ENCODE measurements at places on chromosomes 7 and 10.
A peak's percentile ranks its signal among the peaks of the same experiment; 100 is the strongest.

GRCh38 chr7:100879685-100880261 is 4.9 kb downstream of the SRRT start:
- no peak for DNase-seq

- DNase-seq, result peak; percentile 55
Measured at GRCh38 chr10:62186999-62187675, 81.5 kb downstream of the RTKN2 start.

DNA sequence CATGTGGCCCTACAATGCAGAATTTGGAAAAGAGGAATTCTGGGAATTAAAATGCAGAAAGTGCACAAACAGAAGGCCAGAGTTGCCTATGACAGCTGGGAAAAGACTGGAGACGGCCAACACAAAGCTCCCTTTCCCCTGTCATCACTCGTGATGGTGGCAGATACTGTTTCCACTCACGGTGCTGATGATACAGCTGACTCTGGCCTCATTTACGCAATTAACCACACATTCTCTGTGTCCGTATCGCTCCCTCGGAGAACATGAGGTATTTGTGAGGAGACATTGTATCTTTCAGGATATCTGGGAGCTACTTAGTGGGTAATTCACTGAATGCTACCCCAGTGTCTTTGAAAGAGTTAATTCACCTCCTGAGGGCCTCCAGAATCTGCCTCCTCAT is 172.8 kb downstream of the TAX1BP1 start:
- no peak for DNase-seq

DNA sequence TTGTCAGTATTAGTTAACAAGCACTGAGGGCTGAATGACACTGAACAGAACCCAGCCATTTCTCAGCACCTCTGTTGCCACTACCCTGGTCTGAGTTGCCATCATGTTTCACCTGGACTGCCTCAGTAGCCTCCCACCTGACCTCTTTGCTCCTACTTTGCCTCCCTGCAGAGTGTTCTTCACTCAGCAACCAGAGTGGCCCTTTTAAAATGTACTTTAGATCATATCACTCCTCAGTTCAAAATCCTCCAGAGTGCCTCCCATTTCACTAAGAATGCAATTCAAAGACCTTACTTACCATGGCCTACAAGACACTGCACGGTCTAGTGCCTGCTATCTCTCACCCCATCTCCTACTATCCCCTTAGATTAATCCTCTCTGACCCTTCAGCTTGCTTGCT is 214.5 kb downstream of the AUTS2 start:
- peak; percentile 16 for DNase-seq

DNA sequence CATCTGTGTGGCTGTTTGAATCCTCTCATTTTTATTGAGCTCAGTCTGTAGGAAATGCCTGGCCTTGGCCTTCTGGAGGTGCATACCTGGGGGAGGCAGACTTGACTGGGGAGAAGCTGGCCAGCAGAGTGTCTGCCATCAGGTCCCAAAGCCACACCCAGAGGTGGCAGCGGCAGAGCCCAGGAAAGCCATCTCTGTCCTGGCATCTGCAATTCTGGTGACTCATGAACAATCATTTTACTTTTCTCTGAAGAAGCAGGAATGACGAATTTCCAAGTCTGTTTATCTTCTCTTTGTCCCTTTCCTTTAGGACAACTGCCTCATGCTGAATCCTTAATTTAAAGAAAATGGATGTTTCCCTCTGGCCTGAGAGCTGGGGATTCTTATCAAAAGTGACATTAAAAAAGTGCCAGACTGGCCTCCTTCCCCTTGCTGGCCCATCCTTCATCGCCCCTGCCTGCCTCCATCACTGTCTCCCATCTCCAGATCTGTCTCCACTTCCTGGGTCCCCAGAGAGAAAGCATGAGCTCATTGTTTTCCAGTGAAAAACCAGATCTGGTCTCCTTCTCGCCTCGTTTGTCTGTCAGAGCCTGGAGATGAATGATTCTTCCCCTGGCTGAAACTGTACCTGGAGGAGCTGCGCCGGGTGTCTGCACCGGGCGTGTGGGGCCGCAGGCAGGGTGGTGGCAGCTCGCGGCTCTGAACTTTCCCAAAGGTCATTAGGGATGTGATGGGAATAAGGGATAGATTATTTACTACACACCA is 124.5 kb downstream of the TMEM178B start:
- DNase-seq, result no peak

DNA sequence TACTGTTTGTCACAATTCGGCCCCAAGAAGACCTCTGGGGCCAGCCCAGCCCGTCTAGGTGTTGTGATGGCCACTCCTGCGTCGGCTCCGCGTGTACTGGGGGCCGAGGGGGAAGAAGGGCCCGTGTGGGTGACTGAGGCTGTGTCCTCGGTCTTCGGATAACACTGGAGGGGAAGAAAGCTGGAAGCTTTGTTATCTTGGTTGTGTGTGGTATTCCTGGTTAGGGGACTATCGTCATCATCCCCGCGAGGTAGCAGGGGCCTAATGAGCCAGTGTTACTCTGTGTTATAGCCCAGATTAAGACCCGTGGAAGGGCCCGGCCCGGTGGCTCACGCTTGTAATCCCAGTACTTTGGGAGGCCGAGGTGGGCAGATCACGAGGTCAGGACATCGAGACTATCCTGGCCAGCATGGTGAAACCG is 854 bp downstream of the MTG1 start:
- no peak for DNase-seq

DNA sequence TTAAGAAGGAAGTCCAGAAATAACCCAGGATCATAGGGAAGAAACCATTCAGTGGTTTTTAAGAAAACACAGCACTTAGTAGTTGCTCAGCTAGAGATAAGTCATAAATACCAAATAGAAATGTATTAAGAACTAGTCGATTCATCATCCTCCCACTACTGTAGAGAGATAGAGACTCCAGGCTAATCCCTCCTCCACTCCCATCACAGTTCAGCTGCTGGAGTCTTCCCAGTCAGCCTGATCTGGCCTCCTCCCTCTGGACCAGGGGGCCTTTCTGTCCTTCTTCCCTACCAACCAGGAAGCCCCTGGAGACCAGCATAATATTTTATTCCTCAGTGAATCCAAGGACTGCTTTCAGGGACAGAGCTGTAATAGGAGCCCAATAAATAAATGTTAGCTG is 294.1 kb upstream of the YAE1 start:
- DNase-seq, result no peak

- no peak for DNase-seq
Measured at GRCh38 chr7:152925412-152926147, 166.0 kb downstream of the ACTR3B start.

- DNase-seq, result no peak
Measured at GRCh38 chr7:3327655-3328054, 26.6 kb downstream of the SDK1 start.

DNA sequence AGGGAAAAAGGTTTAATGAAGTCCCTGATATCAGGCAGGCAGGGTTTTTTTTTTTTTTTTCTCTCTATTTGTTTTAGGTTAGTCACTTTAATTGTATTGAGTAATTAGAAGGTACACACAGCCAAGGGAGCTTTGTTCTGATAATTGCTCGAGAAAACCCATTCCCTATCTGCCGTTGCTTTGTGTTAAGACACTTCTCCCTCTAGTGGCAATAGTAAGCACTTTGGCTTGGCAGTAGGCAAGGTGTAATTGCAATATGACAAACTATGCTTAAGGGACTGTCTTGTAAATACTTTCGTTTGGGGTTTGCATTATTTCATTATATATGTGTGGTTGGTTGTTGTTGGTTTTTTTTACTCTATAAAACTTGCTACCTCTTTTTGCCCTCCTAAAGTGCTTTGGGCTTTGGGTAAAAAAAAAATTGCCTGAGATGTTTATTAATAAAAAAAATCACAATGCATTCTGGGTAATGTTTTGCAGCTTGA is 113.4 kb downstream of the BTRC start:
- DNase-seq, result peak; percentile 83

DNA sequence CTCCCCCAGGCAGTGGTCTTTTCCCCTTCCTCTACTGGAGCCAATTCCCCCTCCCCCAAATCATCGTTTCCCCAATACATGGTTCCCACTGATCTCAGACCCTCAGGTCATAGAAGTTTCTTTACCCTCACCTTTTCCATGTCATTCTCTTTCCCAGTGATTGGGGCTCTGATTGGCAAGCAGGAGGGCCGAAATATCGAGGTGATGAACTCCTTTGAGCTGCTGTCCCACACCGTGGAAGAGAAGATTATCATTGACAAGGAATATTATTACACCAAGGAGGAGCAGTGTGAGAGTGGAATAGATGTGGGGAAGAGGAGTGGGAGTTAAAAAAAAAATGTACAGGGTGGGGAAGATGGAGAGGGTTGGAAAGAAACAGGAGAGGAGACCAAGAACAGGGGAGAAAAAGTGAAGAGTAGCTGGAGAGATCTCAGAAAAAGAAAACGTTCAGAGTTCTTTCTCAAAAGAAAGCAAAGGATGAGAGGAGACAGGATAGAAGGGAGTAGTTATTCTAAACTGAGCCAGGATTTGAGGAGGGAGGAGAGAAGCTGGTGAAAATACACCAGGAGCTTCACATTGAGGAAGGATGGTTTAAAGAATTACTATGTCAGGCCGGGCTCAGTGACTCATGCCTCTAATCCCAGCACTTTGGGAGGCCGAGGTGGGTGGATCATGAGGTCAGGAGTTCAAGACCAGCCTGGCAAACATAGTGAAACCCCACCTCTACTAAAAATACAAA is 858 bp downstream of the COPS6 start:
- no peak for DNase-seq

DNA sequence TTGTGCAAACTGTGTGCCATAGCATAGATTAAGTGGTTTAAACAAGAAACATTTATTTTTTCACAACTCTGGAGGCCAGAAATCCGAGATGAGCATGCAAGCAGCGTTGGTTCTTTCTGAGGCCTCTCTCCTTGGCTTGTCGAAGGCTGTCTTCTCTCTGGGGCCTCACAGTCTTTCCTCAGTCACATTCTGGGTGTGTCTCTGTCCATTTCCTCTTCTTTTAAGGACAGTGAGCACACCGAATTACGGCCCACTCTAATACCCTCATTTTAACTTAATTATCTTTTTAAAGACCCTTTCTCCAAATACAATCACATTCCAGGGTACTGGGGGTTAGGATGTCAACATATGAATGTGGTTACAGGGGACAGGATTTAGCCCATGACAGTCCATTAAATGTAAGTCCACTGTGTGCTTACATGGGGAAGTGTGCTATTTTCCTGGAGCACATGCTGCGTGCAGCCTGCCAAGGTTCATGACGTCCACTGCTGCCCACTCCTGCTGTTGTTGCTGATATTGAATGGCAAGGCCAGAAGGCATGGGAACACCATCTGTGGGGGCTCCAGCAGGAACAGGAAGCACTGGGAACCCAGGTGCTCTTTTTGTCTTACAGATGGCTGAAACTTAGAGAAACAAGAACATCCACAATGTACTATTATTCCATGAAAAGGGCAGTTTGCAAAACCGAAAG is 365.5 kb downstream of the GALNT17 start:
- DNase-seq, result no peak

- DNase-seq, result no peak
Measured at GRCh38 chr7:129136887-129137642, 7.4 kb upstream of the TSPAN33 start.

DNA sequence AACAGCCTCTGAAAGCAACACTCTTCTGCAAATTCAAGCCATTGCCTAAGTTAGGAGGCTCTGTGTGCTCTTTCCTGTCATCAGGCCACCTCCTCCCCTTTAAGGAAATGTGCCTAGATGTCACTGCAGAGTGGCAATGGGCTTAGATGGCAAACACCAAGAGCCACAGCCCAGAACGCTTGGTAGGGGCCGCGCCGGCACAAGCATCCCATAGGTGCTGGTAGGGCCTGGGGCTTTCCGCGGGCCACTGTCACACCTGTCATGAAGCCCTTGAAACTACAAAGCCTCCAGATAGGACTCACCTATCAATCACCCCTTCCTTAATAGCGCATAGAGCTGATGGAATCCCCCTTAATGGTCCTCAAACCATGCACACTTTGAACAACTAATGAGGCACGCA is 299.9 kb downstream of the GRID1 start:
- no peak for DNase-seq

- no peak for DNase-seq
Measured at GRCh38 chr10:527416-527815, 162.1 kb downstream of the DIP2C start.

GRCh38 chr7:98841179-98841997 is 28.4 kb downstream of the TMEM130 start:
- DNase-seq, result peak; percentile 42

- DNase-seq, result no peak
Measured at GRCh38 chr10:129870961-129871621, 93.0 kb downstream of the EBF3 start.

DNA sequence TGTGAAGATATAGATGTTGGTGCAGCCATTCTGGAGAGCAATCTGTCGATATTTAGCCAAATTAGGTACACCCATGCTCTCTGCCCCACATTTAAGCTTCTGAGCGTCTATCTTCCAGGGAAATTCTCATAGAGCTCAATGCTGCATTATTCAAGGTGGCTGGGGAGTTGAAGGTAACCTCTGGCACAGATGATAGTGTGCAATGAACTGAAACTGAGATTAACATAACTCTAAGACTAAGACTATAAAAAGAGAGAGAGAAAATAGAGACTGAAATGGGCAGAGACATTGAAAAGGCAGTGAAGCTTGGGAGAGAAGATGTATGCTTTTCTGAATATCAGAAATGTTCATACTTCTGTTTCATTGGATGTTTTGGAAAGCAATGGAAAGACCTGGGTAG is 1197.0 kb upstream of the AUTS2 start:
- no peak for DNase-seq

DNA sequence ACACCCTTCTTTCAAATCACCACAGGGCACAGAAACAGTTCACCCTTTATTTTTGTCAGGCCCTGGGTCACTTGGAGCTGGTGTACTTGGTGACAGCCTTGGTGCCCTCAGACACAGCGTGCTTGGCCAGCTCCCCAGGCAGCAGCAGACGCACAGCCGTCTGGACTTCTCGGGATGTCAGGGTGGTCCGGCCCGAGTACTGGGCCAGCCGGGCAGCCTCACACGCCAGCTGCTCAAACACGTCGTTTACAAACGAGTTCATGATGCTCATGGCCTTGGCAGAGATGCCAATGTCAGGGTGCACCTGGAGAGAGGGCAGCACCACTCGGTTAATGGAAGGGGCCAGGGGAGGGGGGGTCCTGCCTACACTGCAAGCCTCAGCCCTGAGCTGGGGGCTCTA is 2.5 kb downstream of the H2BK1 start:
- DNase-seq, result no peak

GRCh38 chr7:101890749-101891523 is 73.5 kb downstream of the CUX1 start:
- no peak for DNase-seq
